ENCODE measurements at places on chromosomes 7 and 10.

DNA sequence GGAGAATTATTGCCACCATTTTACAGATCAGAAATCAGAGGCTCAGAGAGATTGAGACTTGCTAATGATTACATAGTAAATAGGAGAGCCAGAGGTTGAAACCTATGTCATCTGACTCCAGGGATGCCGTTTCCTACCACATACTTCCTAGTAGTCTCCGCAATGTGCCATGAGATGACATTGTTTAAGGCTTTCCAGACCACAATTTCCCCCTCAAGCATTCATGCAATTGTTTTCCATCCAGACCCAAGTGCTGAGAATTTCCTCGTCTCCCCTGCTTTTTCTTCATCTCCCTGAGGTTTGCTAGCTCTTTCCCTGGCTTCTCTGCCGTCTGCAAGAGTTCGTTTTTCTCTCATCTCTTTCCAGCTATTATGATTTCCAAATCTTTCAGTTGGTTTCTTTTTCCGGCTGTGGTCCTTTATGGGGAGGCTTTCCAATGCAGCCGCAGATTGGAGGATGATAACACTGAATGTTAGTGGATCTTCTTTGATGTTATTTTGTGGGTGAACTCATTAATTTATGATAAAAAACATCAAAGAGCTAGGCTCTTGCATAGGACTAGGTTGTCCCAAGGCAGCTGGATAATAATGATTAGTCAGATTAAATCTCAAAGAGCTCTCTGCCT is 6.9 kb upstream of the GOLGA7B start:
- DNase-seq: no peak

- DNase-seq: no peak
These were observed 139.3 kb downstream of the SLC25A13 start for GRCh38 chr7:96182424-96183158.

DNA sequence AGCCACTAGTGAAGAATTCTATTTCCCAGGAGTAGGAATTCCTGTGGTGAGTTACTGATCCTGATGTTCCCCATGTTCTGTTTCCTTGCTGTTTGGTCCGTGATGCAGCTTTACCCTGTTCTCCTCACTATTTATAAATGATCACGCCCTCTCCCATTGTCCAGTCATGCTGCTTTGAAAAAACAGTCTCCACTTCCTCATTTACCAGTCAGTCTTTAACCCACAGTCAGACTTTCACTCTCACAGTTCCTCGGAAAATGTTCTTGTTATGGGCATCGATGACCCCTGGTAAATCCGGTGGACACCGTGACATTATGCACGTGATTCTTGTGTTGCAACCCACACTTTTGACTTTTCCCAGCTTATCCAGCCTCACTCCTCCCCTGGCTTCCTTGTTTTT is 14.4 kb downstream of the SCIN start:
- no peak for DNase-seq

DNA sequence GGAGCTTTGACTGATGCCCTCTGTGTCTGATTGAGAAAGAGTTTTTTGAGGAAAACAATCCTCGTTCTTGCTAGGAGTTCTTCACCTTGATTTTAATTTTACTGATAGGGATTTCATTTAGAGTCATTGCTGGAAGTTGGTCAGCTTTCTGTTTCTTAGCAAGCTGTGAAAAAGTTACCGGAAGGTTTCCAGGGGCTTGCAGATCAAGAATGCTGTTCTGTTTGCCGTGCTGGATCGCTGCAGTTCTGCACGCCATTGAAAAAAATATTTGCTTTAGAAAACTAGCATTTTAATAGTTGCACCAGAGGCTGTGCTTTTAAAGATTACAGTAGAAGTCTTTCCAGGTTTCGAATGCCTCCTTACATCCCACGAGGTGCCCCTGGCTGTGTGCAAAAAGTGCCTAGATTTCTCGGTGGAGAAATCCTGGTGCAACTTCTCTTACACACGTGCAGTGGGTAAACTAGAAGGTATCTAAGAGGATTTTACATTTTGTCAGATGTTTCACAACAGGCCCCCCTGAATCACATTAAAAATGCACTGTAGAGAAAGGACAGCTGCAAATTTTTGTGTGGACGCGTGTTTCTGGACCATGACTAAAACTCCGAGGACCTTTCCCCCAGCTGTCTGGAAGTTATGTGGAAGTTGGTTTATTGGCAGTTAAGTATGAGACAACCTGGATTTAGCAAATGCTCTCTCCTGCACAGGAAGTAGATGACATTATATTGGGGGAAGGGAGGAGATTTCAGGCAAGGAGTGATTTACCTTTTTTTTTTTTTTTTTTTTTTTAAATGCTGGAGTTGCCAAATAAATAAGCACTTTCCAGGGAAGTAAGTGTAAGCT is 5.8 kb downstream of the TCF7L2 start:
- no peak for DNase-seq

DNA sequence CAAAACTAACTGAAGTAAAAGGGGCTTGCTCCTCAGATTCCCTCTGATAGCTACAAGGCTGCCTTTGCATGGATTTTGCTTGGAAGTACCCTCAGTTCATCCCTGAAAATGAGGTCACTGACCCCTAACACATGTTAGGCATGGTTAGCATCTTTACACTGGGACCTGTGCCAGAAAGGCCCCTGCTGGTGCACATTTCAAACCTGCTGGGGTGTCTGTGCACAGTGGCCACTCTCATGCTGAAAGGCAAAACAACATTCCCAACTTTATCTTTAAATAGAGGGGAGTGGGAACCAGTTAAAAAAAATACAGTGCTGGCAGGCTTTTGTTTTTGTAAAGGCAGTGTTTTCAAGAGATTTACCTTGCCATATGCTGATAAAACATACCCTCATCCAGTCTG is 99.1 kb downstream of the ANK3 start:
- no peak for DNase-seq

- DNase-seq: no peak
These were observed 1.7 kb downstream of the FOXP2 start for GRCh38 chr7:114416129-114416990.

DNA sequence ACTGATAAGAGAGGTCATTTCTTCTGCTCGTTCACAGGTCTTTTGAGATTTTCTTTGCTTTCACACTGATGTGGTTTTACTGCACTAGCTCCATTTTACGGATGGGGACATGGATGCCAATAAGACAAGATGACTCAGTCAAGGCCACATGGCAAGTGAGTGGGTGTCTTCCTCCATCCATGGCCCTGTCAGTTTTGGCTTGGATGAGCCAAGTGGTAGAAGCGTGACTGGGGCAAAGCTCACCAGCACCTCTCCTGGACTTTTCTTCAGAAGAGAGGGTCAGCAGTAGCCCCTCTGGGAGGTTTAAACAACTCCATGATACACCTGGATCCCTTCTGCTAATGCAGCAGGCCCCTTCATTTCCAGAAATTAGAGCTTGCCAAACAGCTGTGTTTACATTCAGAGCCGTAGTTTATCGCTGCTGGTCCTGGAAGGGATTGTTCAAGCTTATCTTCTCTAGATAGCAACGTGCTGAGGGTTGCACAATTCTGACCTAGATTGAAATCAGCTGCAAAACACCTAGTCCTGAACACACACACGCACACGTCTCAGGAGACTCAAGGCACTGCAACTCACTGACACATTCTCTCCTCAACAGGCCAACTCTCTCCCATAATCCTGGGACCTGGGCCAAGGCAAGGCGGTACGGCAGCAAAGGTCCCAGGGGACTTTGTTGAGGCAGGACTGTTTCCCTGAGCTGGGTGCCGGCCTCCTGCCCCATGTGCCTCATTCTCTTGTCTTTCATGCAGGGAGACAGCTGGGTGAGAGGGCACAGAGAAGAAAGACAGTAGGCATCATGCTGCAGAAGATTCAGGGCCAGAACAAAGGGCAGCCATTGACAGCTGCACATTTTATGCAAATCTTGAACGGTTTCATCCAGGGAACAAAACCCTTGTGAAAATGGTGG is 14.2 kb upstream of the PDCD4 start:
- no peak for DNase-seq

GRCh38 chr7:30594048-30594539 is 584 bp upstream of the GARS1 start:
- peak; percentile 23 for DNase-seq

GRCh38 chr10:23457632-23458417 is 18.9 kb downstream of the OTUD1 start:
- no peak for DNase-seq

DNA sequence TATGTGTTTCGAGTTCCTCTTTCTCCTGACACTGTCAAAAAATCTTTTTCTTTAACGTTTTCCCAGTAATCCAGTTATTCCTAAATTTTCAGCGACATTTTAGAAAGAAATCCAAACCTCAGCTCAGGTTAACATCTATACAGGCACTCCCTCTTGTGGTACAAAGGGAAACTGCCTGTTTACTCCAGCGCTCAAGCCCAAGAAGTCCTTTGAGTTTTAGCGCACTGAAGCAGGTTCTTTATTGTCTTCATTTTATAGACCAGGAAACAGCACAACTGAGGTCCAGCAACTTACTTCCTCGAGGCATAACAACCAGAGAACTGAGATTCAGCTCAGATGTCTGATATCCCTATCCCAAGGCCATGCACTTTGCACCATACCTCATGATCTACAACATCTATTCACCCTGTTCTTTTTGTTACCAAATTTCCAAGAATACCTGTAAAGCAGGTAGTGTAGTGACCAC is 287.2 kb upstream of the MKLN1 start:
- DNase-seq: no peak

DNA sequence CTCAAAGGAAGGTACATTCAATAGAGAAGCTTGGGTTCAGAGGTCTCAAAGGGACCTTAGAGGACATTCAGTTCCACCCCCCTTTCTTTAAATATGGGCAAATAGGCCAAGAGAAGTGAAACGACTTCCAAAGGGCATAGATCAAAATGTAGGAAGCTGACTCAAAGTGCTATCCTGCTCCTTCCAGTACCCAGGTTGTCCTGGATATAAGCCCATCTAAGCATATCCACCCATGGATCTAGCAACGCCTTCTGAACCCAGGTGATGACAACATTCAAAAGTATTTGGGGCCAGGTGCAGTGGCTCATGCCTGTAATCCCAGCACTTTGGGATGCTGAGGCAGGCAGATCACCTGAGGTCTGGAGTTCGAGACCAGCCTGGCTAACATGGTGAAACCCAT is 5.3 kb downstream of the ATXN7L1 start:
- no peak for DNase-seq

Data from GM18507 (cell line).